Thyroid gland (tissue), 4 donors: ENCODE measurements at places on chromosomes 6 and 20. TPM values are rescaled to one million over a fixed set of nuclear protein-coding genes. Genes with fewer than 3 reads are reported as not detected.
A peak's percentile ranks its signal among the peaks of the same experiment; 100 is the strongest.

ADGRG6 gene
- total RNA-seq = 4.8 TPM

PSORS1C2 gene
- not detected for total RNA-seq

SLC52A3 gene
- total RNA-seq = 0.92 TPM

PANK2 gene
- 52.3 TPM for total RNA-seq

DNA sequence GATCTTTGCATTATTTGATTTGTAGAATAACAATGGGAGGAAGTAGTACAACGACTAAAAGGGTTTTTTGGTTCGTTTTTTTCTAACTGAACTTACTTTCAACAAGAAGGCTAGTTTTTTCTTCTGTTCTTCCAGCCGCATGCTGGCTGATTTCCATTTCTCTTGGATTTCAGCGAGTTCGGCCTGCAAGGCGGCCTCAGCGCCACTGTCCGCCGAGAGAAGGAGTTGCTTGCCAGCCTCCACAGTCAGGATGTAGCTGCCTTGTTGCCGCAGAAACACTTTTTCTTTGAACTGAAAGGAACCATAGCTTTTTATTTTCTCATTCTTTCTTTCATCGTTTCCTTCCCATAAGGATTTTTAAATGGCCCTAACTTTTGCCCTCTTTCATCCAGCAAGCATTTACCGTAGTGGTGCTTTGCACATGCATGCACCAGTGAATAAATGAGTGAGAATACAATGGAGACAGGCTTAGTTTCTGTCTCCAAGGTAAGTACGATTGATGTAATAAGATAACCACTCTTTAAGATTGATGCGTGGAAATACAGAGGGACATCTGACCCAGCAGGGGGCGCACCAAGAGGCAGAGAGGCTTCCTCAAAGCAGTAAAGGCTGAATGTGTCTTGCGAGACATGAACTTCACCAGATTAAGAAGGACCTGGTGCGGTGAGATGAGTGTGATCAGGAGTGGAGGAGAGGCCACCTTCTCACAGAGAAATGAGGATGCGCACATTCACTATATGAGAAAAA lies 398.8 kb downstream of the ESR1 start:
- no peak overlapping the region for H3K4me3 ChIP-seq
- H3K27me3 ChIP-seq = no peaks in the 10 kb centered on the region
- DNase-seq = no peak

DNA sequence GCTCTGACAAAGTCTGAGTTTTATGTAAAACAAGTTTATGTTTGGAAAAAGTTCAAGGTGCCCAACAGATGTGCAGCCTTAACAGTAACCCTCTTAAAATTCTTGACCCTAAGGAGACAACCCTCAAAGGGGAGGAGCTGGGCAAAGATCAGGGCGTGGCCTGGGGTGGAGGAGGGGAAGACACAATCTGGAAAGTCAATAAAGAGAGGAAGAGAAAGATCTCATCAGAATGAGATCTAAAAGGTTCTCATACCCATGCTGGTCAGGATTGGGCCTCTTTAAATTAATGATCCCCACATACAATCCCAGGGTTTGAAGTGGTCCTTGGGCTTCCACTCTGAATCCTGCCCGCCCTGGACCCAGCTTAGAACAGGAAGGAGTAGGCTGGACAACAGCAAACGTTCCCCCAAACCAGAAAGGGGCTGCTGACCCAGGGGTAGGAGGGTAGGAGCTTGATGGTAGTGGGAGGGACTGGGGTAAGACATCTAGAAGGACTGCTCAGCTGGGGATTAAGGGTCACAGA lies 33.0 kb downstream of the FOXP4 start:
- H3K4me1 ChIP-seq = peaks cover 75% of the 10 kb centered on the region
- no peak overlapping the region for H3K27ac ChIP-seq
- no peak overlapping the region for H3K4me3 ChIP-seq

DNA sequence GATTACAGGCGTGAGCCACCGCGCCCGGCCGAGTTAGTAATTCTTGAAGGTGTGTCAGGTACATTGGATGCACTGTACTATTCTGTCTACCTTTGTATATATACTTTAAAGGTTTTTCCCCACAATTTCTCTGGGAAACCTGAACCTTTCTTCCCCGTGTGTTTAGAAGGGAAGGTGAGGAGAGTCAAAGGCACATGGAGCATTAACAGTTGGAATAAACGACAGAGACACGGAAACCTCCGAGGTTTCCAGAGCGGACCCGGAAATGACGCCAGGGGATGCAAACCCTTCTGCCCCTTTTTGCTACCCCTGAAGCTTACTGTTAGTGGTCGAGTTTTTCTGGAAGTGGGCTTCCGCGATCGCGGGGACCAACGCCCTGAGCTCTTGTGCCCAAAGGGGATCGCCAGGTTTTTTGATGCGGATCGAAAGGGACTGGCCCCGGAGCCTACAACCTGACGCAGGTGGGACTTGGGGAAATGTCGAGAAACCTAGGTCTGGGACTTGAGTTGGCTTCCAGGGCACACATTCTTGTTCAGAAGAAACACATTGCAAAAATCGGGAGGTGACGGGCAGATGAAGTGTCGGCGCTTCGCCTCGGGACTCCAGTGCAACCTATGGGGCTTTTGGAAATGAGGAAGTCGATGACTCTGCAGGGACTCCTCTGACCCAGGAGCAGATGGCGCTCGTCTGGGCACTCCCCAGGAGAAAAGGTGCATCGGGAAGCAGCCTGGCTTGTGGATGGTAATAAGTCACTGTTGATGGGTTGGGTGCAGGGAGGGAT lies 218.2 kb downstream of the OR2B2 start:
- H3K4me1 ChIP-seq = no peaks in the 10 kb centered on the region
- no peaks in the 10 kb centered on the region for H3K36me3 ChIP-seq
- DNase-seq = peak; percentile 30

DNA sequence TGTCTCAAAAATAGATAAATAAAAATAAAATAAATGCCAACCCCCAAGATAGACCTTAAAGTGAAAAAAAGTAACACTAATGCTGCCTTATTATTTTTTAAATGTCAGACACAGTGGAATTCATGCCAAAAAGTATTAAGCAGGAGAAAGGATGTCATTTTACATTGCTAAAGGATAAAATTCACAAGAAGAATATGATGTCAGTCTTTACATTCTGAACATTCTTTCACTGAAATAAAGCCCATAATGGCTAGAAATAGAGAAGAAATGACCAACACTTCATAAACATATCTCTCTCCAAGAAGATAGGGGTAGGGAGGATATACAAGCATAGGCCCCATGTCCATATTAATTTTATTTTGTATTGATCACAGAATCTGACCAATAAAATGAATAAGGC lies 47.4 kb downstream of the SLC23A2 start:
- no peak overlapping the region for H3K4me3 ChIP-seq
- no peaks in the 10 kb centered on the region for H3K27me3 ChIP-seq
- no peaks in the 10 kb centered on the region for H3K36me3 ChIP-seq
- no peak for DNase-seq
- H3K4me1 ChIP-seq = no peaks in the 10 kb centered on the region

- H3K27ac ChIP-seq = no peak overlapping the region
- H3K27me3 ChIP-seq = no peaks in the 10 kb centered on the region
- H3K36me3 ChIP-seq = no peaks in the 10 kb centered on the region
- no peak overlapping the region for H3K4me3 ChIP-seq
Observed at GRCh38 chr20:18701969-18702368, 111.6 kb upstream of the SCP2D1 start.

GRCh38 chr6:128605961-128606360 lies 85.6 kb upstream of the PTPRK start:
- no peak overlapping the region for H3K4me3 ChIP-seq
- no peaks in the 10 kb centered on the region for H3K36me3 ChIP-seq
- H3K27ac ChIP-seq = no peak overlapping the region
- no peaks in the 10 kb centered on the region for H3K27me3 ChIP-seq

DNA sequence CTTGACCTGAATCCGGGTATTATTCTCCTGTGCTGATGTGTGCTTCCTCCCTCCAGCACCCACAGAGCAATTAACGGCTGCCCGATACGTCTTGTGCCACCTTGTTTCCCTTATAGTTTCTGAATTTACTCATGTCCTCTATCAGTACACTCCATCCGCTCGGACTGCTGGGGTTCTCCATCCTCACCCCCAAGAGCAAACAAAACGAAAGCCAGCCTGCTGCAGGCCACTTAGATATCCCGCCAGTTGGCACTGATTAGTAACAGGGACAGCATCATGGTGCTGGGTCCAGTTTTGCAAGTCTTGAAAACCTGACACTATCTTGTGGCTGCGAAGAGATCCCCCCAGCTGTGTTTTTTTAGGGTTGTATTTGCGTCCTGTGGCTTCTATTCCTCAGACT lies 71.8 kb downstream of the SSR1 start:
- H3K27me3 ChIP-seq = no peaks in the 10 kb centered on the region
- H3K36me3 ChIP-seq = no peaks in the 10 kb centered on the region
- no peak for DNase-seq
- H3K27ac ChIP-seq = no peak overlapping the region

DNA sequence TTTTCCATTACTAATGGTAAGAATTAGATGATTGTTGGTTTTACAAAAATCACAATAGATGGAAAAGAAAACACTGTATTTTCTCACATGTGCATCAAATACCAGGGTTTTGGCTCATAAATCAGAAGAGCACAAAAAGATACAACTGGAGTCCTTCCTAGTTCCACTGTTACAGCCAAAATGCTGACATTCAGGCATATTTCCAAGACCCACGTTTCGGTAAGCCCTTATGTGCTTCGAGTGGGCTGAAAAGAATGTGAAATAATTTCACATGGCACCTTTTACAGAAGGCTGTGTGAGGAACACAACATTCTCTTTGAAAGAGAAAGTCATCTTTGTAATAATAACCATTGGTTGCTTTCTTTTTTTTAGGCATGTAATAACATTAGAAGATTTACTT lies 326.7 kb upstream of the FLRT3 start:
- H3K4me3 ChIP-seq = no peak overlapping the region
- peak; percentile 45 for DNase-seq
- H3K27ac ChIP-seq = no peak overlapping the region
- H3K27me3 ChIP-seq = no peaks in the 10 kb centered on the region
- H3K4me1 ChIP-seq = peaks cover 4% of the 10 kb centered on the region
- H3K36me3 ChIP-seq = no peaks in the 10 kb centered on the region

- H3K27me3 ChIP-seq = no peaks in the 10 kb centered on the region
- no peaks in the 10 kb centered on the region for H3K36me3 ChIP-seq
- no peaks in the 10 kb centered on the region for H3K4me1 ChIP-seq
- H3K27ac ChIP-seq = no peak overlapping the region
Observed at GRCh38 chr6:169075915-169076654, 177.6 kb downstream of the THBS2 start.

GRCh38 chr6:130152908-130153510 lies 69.7 kb downstream of the SAMD3 start:
- H3K36me3 ChIP-seq = no peaks in the 10 kb centered on the region
- no peaks in the 10 kb centered on the region for H3K27me3 ChIP-seq
- no peak overlapping the region for H3K4me3 ChIP-seq
- no peak for DNase-seq
- H3K27ac ChIP-seq = no peak overlapping the region
